Right ventricle myocardium superior (tissue), 1 donor: ENCODE measurements at places on chromosomes 2 and 18.

- peak; percentile 59 for DNase-seq
Measured at GRCh38 chr2:20224716-20225293, at the start of gene SDC1. SDC1 (minus strand) TSS chr2:20225130; CDS start chr2:20224867, 263 bp downstream.

GRCh38 chr18:70422391-70422965, 133.6 kb downstream of the SOCS6 start:
- no peak for DNase-seq

DNA sequence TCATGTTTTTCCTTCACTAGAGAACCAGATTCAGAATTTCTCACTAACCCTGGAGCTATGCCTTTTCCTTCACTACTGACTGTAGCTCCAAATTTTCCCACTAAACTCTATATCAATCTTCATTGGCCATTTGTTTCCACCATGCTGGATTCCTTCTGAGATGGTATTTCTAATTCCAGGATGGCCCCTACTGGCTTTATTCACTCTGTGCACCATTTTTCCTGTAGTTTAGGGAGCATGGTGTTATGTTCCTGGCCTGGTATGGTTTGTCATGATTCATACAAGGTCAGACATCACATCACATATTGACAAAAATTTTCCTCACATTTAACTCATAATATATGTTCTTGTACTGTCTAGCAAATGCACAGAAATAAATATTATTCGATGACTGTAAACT, 229.2 kb upstream of the TFPI start:
- DNase-seq, result no peak

DNA sequence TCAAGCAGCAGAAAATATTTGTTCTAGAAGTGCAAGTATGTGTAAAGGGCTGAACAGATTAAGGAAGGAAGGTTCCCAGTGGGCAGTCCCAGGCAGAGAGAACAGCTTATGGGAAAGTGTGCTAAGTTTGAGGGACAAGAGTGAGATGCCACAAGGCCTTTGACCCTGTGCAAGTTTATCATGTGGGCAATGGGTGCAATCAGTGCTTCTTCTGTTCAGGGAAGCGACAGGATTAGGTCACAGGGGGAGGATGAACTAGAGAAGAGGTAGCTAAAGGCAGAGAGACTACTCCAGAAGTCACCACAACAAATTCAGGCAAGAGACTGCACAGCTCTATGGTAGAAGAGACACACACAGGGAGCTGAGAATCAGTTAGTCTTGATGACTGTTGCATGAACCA, 44.3 kb downstream of the LPIN2 start:
- DNase-seq, result no peak

DNA sequence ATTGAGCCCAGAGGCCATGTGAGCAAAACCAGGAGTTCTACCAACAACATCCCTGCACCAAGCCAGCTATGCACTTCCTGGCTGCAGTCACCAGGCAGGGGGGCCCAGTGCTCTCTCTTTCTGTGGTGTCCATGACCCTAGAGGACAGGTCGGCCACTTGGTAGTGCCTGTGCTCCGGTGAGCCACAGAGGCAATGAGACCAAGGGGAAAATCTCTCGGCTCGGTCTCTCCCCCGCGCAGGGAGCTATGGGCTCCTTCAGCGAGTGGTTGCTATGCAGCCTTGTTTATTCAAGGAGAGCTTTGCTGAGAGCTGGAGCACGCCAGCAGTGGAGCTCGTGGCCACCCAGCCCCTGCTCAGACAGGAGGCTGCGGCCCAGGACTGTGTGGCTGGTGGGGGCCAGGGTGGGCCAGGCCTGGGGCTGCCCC, at the start of gene TOGARAM2:
Gene TOGARAM2 (plus strand): TSS at position 283 of the 426 bp plus-strand sequence. CDS start 13,537 bp downstream, outside the sequence.
- no peak for DNase-seq

DNA sequence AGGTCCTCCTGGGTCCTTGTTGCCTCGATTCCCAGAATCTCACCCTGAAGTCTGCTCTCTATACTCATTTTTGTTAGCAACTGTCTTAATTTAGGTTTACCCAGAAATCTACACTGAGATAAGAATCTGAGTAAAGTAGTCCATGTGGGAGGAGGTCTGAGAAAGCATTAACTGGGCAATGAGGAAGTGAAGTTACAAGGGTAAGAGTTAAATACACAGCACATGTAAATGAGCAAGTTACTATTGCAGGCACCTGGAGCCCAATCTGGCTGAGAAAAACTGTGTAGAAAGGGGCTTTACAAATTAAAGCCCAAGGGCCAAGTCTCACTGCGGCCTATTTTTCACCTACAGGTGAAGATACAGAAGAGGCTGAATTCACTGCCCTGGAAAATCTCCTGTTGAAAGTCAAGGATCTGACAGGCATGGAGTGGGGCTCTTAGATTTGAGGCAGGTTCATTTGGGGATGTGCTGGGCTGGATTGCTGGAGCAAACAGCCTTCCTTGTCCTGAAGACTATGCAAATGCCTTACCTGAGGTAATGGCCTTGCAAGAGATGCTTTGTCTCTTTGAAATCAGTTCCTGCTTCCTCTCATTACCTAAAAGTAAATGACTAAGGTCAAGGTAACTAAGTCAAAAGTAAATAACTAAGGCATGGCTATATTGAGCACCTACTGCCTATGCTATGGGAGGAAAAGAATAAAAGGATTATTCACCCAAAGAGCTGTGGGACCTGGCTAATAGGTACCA, 84.4 kb upstream of the DYNAP start:
- DNase-seq, result no peak

DNA sequence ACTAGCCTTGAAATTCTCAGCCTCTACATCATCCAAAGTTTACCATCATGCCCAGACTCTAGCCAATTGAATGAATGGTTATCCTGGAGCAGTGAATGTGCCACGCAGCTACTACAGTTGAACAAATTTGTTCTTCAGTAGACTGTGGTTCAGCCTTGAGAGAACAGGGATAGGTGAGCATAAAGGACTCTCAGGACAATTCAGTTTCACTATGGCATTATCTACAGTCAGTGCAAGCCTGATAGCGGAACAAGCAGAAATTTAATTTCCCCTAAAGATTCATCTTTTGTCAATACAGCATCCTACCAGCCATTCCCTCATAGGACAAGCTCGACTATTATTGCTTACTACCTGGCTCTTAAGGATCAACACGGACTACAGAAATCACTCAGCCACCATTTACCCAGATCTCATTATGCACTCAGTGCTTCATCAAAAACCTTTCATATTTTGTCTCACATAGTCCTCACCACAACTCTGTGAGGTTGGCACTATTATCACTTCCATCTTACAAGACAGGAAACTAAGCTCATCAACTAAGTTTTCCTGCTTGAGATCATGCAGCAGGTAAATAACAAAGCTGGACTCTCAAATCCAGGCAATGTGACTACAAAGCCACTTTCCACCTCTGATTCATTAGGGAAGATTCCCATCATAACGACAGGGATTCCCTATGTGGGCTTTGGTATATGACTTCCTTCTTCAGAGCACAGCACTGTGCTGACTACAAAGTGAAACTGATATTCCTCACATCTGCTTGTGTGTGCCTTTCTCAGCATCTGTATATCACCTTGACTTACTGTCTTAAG, 181.5 kb upstream of the ACVR2A start:
- DNase-seq, result no peak

- no peak for DNase-seq
Measured at GRCh38 chr18:78641689-78642231, 337.9 kb upstream of the SALL3 start.

GRCh38 chr2:230895536-230896345, 29.3 kb downstream of the GPR55 start:
- DNase-seq, result no peak

- no peak for DNase-seq
Measured at GRCh38 chr2:212284166-212284565, 254.4 kb downstream of the ERBB4 start.

GRCh38 chr2:162840598-162841246, 2.2 kb upstream of the KCNH7 start:
- no peak for DNase-seq

GRCh38 chr18:63297687-63298399, 21.7 kb downstream of the BCL2 start:
- DNase-seq, result no peak

DNA sequence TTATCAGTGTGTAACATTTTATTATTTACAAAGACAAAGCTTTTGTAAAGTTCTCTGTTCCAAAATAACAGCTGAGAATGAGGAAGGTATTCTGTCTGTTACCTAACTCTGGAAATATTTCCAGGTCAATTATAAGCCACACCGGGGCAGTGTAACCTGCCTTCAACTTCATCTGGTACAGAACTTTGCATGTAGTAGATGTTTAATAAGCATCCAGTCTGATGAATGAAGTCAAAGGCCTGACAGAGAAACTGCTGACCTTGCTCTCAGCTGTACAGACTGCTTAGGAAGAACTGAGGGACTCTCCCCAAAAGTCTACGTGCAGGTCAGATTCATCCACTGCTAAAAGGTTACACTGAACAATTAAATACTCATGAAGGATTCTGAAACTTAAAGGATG, 43.3 kb downstream of the WDFY1 start:
- no peak for DNase-seq

DNA sequence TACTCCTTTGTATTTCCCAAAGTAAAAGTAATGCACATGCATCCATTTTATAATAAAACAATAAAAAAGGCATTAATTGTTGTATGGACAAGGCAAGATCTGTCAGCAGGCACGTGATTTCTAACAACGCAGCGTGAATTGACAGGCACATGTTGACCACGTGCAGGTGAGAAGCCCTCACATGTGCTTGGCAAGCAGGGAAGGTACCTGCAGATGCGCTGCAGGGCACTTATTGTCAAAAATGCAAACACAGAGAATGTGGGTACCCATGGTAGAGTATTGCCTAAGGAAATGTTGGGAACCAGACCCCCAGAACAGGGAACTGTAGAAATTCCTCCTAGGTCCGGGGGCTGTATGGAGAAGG, 515.0 kb upstream of the HS6ST1 start:
- DNase-seq, result no peak

- DNase-seq, result no peak
Measured at GRCh38 chr2:102181919-102182635, 4.7 kb upstream of the IL1RL2 start.

GRCh38 chr2:174011796-174012195, 46.6 kb upstream of the SP3 start:
- no peak for DNase-seq
